ENCODE measurements at places on chromosomes 3 and 15.

GRCh38 chr3:67691207-67691606 is 36.8 kb upstream of the SUCLG2 start:
- no peak for DNase-seq

GRCh38 chr15:39242345-39242744 is 338.5 kb upstream of the THBS1 start:
- DNase-seq: peak; percentile 62

- no peak for DNase-seq
Observed at GRCh38 chr15:76342382-76343201, 6.0 kb downstream of the ISL2 start.

GRCh38 chr3:136350132-136350531 is 100.0 kb downstream of the PCCB start:
- DNase-seq: peak; percentile 95

GRCh38 chr15:96421178-96421601 is 90.7 kb downstream of the NR2F2 start:
- DNase-seq: no peak

DNA sequence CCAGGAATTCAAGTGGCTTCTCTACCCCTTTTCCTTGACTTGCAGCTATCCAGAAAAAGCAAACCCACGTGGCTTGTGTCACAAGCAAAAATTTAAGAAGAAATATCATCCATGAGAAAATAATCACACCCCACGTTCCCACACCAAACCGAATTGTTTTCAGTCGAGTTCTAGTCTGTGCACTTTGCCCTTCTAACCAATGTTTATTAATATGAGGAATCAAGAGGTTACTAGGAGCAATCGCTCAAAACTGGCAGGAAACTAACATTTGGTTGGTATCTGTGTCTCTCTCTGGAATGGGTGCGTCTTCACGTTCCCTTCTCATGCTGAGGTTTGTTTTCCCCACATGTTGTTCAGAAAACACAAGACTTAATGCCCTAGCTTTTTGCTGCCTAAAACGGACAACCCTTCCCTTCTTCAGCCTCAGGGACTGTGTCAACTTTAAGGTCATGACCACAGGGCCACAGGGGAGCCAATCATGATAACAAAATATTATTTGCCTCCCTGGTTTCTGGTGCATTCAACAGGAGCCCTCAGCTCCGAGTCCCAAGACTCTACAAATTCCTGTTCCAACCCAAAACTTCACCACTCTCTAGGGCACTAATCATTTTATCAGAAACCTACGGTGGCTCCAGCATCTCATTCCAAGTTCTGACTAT is 41.4 kb upstream of the LMCD1 start:
- DNase-seq: no peak

DNA sequence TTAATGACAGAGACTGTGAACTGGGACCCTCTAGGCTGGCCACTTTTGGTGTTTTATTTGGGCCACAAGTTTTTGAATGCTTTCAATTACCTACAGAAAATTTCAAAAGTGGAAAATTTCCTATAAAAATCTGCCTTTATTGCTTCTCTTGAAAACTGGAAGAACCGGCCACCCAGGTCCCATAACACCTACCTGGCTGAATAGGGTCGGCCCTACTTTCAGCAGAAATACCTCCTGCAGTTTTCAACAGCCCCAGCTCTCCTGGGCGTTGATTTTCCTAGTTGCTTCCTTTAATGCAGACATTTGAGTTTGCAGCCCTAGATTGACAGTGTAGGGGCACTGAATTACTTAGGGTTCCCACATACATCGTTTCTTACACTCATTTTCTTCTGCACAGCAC is 719 bp upstream of the SRPRB start:
- DNase-seq: no peak

DNA sequence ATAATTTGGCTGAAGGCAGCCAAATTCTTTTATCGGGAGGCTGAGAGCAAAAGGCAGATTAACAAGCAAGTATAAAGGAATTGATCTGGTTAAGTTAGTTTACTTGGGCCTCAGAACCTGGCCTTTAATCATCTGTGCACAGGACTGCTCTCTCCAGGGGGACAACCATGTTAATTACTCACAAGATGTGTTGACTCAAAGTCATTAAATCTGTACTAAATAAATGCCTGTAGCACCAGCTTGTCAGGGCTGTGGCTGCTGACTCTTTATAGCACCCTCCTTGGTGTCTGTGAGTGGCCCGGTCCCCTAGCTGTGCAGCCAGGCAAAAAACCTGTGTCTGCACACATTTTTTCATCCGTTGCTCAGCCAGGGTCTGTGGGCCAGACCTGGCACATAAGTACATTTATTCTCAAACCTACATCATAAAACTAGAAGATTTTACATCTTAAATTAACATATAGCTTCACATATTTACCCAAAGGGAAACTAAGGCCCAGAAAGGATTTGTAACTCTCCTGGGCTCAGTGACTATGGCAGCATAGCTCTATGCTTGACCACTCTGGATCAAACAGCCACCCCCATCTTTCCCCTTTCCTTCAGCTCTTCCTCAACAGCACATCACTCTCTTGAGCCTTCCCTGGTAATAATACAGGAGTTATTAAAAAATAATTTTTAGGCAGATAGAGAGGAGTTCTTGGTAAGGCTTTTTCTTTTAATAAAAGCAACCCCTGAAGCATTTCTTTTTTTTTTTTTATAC is 51.4 kb downstream of the NCEH1 start:
- DNase-seq: no peak

GRCh38 chr3:192931825-192932224 is 14.2 kb upstream of the MB21D2 start:
- no peak for DNase-seq

DNA sequence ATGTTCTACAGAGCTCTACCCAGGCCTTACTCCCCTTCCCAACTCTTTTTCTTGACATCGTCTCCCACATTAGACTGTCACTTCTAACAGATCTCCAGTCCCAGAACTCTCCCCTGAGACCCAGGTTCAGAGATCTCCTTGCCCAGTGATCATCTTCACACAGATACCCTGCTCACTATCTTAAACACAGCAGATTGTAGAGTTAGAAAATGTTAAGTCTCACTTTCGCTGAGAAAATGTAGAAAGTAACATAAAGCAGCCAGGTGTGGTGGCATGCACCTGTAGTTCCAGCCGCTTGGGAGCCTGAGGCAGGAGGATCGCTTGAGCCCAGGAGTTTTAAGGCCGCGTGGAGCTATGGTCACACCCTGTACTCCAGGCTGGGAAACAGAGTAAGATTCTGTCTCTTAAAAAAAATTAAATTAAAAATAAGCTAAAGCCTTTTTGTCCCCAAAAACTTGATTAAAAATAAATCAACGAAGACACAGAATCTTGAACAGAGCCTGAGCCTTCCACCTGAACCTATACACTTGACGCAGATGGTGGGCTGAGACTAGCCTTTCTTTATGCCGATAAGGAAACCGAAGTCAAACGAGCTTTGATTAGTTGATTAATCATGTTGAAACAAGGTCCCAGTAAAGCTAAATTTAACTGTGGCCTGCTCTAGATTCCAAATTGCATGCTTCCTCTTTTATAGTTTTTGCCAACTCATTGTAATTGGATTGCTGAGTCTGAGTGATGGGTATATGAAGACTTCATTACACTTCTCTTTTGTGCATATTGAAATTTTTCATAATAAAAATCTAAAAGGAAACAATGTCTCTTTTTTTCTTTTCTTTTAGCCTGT is 31.3 kb upstream of the BLM start:
- no peak for DNase-seq

DNA sequence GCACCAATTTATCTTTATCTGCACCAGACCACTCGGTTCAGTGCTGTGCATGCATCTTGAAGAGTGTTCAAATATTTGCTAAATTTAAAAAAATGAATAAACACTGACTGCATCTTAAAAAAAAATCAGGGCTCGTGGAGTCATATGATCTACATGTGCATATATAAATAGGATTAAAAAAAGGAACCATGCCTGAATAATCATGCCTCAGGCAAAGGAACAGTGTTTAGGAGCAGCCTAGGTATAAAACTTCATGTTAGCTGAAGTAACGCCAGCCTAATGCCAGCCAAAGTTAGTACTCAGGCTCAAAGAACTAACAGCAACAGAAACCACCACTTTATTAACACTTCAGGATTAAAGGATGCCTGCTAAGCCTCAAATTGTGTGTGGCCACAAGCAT is 9.5 kb downstream of the ABCC5 start:
- no peak for DNase-seq

GRCh38 chr3:143060906-143061305 is 58.7 kb upstream of the CHST2 start:
- DNase-seq: peak; percentile 21

DNA sequence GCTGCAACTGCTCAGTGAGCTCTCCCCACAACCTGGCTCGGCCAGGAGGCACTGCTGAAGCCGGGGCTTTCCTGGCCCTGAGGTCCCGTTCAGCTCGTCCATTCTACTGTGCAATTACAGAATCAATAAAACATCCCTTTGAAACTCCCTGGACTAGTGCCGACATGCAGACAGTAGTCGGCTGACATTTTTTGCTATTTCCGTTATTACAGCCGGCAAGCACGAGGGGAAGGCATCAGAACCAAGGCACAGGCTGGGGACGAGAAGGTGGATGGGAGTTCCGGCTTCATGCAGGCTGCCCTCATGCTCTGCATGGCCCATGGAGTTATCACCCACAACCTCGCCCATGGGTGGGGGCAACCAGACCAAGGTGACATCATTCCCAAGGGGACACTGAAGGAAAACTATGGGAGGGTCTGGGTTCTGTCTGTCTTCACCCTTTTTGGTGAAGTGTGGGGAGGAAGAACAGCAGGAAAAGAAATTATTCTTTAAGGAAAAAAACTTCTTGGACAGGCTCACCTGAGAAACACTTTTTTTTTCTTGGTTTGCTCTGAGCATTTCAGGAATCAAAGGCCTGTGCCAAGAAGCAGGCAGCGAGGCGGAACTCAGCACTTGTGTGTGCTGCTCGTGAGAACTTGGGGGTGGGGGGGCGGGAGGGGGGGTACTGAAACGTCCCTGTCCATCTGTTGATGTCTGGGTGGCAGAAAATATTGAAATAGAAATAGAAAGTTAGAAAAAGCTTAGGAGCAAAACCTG is 154.5 kb downstream of the FOXP1 start:
- DNase-seq: peak; percentile 71

DNA sequence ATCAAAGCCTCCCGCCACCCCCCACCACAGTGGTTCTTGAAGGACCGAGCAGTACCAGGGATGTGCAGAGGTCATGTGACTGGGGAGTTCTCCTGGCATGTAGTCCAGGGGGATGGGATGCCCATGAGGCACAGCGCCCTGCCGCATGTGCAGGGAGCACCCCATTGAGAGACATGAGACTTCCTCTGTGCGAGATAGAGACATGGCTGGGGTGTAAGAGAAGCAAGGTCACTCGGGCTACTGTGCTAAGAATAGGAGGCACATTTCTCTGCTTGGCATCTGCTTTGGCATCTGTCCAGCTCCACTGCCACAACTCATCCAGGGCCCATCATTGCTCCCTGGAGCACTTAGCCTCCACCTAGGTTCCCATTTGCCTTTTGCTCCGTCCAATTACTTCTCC is 2.4 kb upstream of the CYP1A1 start:
- DNase-seq: no peak

- no peak for DNase-seq
Observed at GRCh38 chr3:190340071-190340470, 17.8 kb upstream of the CLDN1 start.

- DNase-seq: no peak
Observed at GRCh38 chr3:23442598-23443383, 239.7 kb downstream of the UBE2E2 start.

- DNase-seq: no peak
Observed at GRCh38 chr15:53976844-53977392, 1.3 kb upstream of the UNC13C start.

- DNase-seq: no peak
Observed at GRCh38 chr3:185931777-185932612, 5.8 kb downstream of the TRA2B start.

GRCh38 chr3:115348951-115349745 is 202.1 kb upstream of the ZBTB20 start:
- DNase-seq: no peak

GRCh38 chr3:14489641-14490040 is 50.5 kb downstream of the GRIP2 start:
- no peak for DNase-seq

GRCh38 chr3:32018757-32019564 is 37.4 kb downstream of the ZNF860 start:
- DNase-seq: peak; percentile 72

DNA sequence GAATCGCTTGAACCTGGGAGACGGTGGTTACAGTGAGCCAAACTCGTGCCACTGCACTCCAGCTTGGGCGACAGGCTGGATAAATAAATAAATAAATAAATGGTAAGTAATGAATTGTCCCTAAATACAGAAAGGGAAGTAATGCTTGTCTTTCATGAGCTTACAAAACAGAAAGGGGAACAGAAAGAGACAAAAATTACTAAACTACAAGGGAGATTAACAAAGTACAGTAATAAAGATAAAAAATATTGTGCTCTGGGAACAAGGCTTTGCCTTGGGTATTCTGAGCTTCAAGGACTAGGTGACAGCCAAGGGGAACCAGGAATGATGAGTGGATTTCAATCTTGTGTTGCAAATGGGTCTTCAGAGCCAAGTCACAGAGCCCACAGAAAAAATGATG is 9.2 kb upstream of the HLTF start:
- no peak for DNase-seq

DNA sequence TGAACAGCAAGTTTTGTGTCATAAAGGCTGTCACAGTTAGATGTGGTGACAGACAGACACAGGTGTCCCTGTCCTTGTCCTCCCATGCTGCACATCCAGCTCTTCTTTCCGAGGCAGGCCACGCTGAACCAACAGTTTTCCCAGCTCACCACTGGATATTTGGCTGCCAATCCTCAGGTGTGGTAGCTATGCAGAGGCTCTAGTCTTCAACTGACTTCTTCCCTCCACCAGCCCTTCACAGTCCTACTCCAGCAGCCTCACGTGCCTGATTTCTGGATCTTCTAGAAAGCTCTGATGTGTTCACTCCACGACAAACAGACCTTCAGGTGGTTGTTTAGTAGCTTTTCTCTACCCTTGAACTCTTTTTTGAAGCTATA is 145.5 kb downstream of the UACA start:
- no peak for DNase-seq

- no peak for DNase-seq
Observed at GRCh38 chr3:5061218-5061569, 60.9 kb upstream of the ARL8B start.

DNA sequence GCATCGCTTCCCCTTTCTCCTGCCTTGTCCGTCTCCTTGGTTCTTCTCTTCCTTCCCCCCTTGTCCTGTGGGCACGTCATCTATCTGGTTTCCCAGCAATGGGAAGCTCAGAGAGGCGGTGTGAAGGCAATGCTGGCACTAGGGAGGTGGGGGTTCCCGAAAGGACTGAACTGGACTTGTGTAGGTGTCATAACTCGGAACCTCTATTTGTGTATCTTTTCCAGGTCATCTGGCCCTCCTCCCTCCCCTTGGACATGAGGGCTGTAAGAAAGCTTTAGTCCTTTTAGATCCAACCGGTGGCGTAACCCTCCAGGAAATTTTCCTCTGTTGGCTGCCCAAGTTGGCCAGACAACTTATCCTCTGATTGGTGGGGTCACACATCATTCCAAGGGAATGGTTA is 231.5 kb upstream of the TLE3 start:
- no peak for DNase-seq

GRCh38 chr3:88364926-88365325 is 215.2 kb downstream of the C3orf38 start:
- no peak for DNase-seq

- peak; percentile 56 for DNase-seq
Observed at GRCh38 chr3:65836047-65836446, 202.7 kb downstream of the MAGI1 start.

GRCh38 chr3:184491011-184491576 is 70.5 kb upstream of the EPHB3 start:
- DNase-seq: peak; percentile 9

GRCh38 chr3:36193448-36193847 is 186.9 kb upstream of the STAC start:
- DNase-seq: peak; percentile 95

All from fibroblast of pulmonary artery (primary cell).